Gastrocnemius medialis (tissue), 4 donors: ENCODE measurements at places on chromosomes 16 and 17. TPM values are rescaled to one million over a fixed set of nuclear protein-coding genes. Genes with fewer than 3 reads are reported as not detected.

The PMP22 gene
- 81.6 TPM for total RNA-seq

The TEDC2 gene
- not detected for total RNA-seq

The MMP2 gene
- 26.6 TPM for total RNA-seq

The RANBP10 gene
- 12.6 TPM for total RNA-seq

The C17orf107 gene
- total RNA-seq: not detected

GRCh38 chr17:47729476-47729875, 3.6 kb upstream of the TBX21 start:
- H3K27ac ChIP-seq: no peak overlapping the region
- H3K36me3 ChIP-seq: no peaks in the 10 kb centered on the region
- no peak for DNase-seq
- peaks cover 45% of the 10 kb centered on the region for H3K27me3 ChIP-seq
- H3K4me1 ChIP-seq: no peaks in the 10 kb centered on the region

GRCh38 chr16:80611171-80611929, 70.6 kb downstream of the DYNLRB2 start:
- no peaks in the 10 kb centered on the region for H3K36me3 ChIP-seq
- no peak overlapping the region for H3K27ac ChIP-seq
- H3K4me1 ChIP-seq: no peaks in the 10 kb centered on the region
- no peaks in the 10 kb centered on the region for H3K27me3 ChIP-seq

GRCh38 chr17:12282056-12282455, 261.4 kb downstream of the MAP2K4 start:
- H3K36me3 ChIP-seq: no peaks in the 10 kb centered on the region
- H3K4me3 ChIP-seq: no peak overlapping the region
- no peaks in the 10 kb centered on the region for H3K27me3 ChIP-seq
- no peak for DNase-seq

DNA sequence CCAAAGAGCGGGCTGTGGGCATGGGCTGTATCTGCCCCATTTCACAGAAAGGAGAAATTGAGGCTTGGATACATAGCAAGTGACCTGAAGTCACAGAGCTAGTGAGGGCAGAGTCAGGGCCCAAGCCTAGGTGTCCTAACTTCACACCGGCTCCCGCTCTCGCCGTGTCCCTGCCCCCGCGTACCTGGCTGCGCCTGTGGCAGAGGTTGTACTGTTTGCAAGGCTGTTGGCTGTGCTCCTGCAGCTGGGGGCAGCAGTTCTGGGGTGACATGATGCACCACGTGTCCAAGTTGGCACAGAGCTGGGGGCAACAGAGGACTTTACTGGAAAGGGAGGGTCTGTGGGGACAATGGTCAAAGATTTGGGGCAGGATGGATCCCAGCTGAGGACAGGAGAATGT, 3.4 kb downstream of the DHX58 start:
- no peaks in the 10 kb centered on the region for H3K27me3 ChIP-seq
- H3K4me3 ChIP-seq: no peak overlapping the region
- no peaks in the 10 kb centered on the region for H3K36me3 ChIP-seq
- no peak overlapping the region for H3K27ac ChIP-seq
- no peak for DNase-seq

GRCh38 chr16:17461951-17462729, 8.6 kb downstream of the XYLT1 start:
- H3K36me3 ChIP-seq: no peaks in the 10 kb centered on the region
- H3K4me3 ChIP-seq: no peak overlapping the region
- no peaks in the 10 kb centered on the region for H3K4me1 ChIP-seq
- no peak overlapping the region for H3K27ac ChIP-seq

DNA sequence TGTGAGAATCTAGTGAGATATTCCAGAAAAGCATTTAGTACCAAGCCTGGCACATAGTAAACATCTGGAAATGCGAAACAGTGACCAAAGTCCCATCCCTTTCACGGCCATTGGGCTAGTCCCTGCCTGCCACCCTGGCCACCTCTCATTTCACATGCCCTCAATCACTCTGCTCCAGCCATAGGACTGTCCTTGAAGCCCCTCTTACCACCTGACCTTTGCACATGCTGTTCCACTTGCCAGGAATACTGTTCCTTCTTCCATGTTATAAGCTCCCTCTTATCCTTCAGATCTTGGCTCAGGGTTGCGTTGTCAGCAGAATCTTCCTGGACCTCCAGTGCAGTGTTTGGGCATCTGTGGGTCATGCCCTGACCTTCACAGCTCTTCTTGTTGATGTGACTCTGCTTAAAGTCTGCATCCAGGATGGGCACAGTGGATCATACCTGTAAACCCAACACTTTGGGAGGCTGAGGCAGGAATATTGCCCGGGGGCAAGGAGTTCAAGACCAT, 2.1 kb downstream of the MYO15A start:
- H3K36me3 ChIP-seq: peaks cover 15% of the 10 kb centered on the region
- H3K4me1 ChIP-seq: no peaks in the 10 kb centered on the region
- H3K27ac ChIP-seq: no peak overlapping the region
- no peak for DNase-seq
- no peak overlapping the region for H3K4me3 ChIP-seq

DNA sequence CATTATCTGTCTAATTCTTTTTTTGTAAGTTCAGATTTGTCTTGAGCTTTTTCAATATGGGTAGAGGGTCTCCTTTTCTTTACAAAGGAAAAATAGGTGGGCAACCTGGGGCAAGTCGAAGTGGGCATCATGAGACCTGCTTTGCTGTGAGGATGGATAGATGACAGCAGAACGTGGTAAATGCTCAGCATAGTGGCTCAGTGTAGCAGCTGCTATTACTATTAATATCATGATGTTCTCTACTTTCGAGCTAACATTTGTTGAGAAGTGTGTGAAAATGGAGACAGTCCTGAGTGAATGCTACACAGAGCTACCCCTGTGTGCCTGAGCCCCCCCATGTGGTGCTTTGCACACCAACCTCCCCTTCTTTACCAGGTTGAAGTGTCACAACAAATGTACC, 39.0 kb upstream of the LGALS9 start:
- peaks cover 67% of the 10 kb centered on the region for H3K36me3 ChIP-seq
- H3K4me3 ChIP-seq: no peak overlapping the region
- DNase-seq: no peak
- H3K27me3 ChIP-seq: no peaks in the 10 kb centered on the region
- peak overlapping the region; percentile 73 for H3K27ac ChIP-seq

GRCh38 chr16:8959921-8960787, 3.6 kb downstream of the USP7 start:
- H3K4me3 ChIP-seq: no peak overlapping the region
- H3K4me1 ChIP-seq: peaks cover 73% of the 10 kb centered on the region
- no peaks in the 10 kb centered on the region for H3K27me3 ChIP-seq
- H3K36me3 ChIP-seq: no peaks in the 10 kb centered on the region
- DNase-seq: no peak

GRCh38 chr16:19213885-19214284, 45.8 kb downstream of the SYT17 start:
- H3K4me1 ChIP-seq: no peaks in the 10 kb centered on the region
- H3K4me3 ChIP-seq: no peak overlapping the region
- DNase-seq: no peak
- H3K27me3 ChIP-seq: no peaks in the 10 kb centered on the region
- no peak overlapping the region for H3K27ac ChIP-seq
- no peaks in the 10 kb centered on the region for H3K36me3 ChIP-seq

- no peaks in the 10 kb centered on the region for H3K36me3 ChIP-seq
- peaks cover 72% of the 10 kb centered on the region for H3K27me3 ChIP-seq
These were observed 5.0 kb upstream of the SALL1 start for GRCh38 chr16:51155820-51156806.

DNA sequence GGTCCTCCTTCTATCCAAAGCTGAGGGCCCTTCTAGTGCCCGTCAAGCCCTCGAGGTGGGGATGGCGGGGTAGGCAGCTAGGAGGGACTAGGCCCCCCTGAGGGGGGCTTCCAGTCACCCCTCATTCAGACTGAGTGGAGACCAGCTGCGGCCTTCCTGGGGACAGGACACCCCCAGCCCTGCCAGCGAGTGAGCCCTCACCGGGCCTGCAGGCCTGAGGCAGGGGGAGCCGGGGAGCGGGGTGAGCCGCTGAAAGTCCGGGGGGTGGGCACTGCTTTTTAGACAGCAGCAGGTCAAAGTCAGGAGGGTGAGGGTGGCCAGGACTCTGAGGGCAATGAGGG, 8.7 kb upstream of the KREMEN2 start:
- peaks cover 44% of the 10 kb centered on the region for H3K27me3 ChIP-seq
- H3K4me3 ChIP-seq: no peak overlapping the region
- no peak for DNase-seq
- H3K36me3 ChIP-seq: no peaks in the 10 kb centered on the region
- no peak overlapping the region for H3K27ac ChIP-seq

DNA sequence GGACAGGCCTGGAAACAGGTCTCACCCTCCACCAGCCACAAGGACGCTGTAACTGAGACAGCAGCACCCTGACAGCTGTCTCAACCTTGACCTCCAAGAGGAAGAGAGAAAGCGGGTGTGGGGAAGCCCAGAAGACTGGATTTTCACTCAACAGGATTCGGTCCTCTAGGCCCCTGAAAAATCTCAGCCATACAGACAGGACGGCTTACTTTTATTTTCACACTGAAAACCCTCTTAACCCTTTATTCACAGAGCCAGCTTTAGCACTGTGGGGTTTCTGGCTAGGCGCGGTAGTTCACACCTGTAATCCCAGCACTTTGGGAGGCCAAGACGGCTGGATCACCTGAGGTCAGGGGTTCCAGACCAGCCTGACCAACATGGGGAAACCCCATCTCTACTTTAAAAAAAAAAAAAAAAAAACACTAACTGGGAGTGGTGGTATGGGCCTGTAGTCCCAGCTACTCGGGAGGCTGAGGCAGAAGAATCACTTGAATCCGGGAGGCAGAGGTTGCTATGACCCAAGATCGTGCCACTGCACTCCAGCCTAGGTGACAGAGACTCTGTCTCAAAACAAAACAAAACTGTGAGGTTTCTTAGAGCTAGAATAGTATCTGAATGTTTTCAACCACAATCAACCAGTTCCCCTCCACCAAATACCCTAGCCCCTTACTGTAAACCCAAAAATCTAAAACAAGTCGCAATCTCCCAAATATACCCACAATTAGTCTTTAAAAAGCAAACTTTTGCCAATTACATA, 5.3 kb downstream of the ANKRD11 start:
- no peaks in the 10 kb centered on the region for H3K36me3 ChIP-seq
- no peaks in the 10 kb centered on the region for H3K27me3 ChIP-seq
- peaks cover 87% of the 10 kb centered on the region for H3K4me1 ChIP-seq
- no peak overlapping the region for H3K4me3 ChIP-seq

DNA sequence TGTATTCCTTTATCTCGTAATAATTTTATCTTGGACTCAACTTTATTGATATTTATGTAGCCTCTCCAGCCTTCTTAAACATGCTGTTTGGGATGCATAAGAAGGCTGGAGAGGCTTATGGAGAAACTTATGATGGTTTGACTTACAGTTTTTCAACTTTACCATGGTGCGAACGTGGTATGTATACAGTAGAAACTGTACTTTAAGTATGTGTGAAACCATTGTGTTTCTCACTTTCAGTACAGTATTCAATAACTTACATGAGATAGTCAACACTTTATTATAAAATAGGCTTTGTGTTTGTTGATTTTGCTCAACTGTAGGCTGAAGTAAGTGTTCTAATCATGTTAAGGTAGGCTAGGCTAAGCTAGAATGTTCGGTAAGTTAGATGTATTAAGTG, 206.8 kb downstream of the SEC14L1 start:
- no peak overlapping the region for H3K27ac ChIP-seq
- no peaks in the 10 kb centered on the region for H3K27me3 ChIP-seq
- peaks cover 20% of the 10 kb centered on the region for H3K4me1 ChIP-seq
- H3K4me3 ChIP-seq: no peak overlapping the region

- H3K4me1 ChIP-seq: no peaks in the 10 kb centered on the region
- H3K36me3 ChIP-seq: no peaks in the 10 kb centered on the region
- H3K4me3 ChIP-seq: no peak overlapping the region
- H3K27me3 ChIP-seq: no peaks in the 10 kb centered on the region
These were observed 71.9 kb upstream of the NOG start for GRCh38 chr17:56521414-56522141.

- no peaks in the 10 kb centered on the region for H3K27me3 ChIP-seq
- H3K27ac ChIP-seq: no peak overlapping the region
These were observed 18.0 kb upstream of the BRD7 start for GRCh38 chr16:50386774-50387173.

DNA sequence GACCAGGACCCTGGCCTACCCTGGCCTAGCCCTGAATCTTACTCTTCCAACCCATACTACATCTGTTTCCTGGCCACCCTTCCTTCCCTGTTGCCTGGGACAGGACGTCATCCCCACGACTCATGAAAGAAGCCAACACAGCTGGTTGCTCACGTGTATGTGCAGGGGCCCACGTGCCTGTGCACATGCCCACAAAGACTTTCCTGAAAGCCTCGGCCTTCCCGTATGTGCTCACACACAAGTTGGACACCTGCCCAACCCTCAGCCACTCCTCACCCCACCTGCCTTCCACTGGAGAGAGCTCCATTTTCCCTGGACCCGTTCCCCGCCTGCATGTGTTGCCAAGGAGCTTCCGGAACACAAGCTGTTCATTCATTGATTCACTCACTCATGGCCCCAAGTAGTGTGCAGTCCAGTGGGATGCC, 7.0 kb downstream of the PLXDC1 start:
- H3K27me3 ChIP-seq: no peaks in the 10 kb centered on the region
- H3K36me3 ChIP-seq: no peaks in the 10 kb centered on the region
- peaks cover 4% of the 10 kb centered on the region for H3K4me1 ChIP-seq
- peak overlapping the region; percentile 67 for H3K27ac ChIP-seq
- peak; percentile 83 for DNase-seq
- H3K4me3 ChIP-seq: no peak overlapping the region

DNA sequence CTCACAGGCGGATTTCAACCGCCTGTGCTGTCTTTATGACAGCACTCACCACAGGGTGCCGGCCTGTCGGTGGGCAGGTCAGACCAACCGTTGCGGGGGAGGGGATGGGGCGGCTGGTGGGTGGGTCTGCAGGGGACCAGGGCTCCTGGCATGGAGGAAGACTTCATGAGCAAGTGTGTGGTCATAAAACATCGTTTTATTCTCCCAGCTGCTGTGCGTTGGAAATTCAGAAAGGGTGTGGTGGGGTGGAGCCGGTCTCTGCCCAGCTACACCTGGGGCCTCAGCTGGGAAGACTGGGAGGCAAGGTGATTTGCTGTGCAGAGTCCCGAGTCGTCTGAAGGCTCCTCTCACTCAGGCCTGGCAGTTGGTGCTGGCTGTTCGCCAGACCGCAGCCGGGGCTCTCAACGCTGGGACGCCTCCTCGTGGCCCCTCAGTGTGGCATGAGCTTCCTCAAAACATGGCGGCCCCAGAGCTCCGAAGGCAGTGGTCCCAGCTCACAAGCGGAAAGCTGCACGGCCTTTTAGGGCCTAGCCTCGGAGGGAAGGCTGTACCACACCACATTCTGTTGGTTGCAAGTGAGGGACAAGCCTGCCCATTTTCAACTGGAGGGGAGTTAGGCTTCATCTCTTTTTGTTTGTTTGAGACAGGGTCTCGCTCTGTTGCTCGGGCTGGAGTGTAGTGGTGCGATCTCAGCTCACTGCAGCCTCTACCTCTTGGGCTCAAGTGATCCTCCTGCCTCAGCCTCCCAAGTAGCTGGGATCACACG, 45.8 kb upstream of the GSE1 start:
- H3K4me1 ChIP-seq: peaks cover 26% of the 10 kb centered on the region
- H3K4me3 ChIP-seq: no peak overlapping the region
- no peaks in the 10 kb centered on the region for H3K36me3 ChIP-seq
- no peak for DNase-seq
- no peaks in the 10 kb centered on the region for H3K27me3 ChIP-seq
